ENCODE measurements at places on chromosomes 2 and 18.
A peak's percentile ranks its signal among the peaks of the same experiment; 100 is the strongest.

DNA sequence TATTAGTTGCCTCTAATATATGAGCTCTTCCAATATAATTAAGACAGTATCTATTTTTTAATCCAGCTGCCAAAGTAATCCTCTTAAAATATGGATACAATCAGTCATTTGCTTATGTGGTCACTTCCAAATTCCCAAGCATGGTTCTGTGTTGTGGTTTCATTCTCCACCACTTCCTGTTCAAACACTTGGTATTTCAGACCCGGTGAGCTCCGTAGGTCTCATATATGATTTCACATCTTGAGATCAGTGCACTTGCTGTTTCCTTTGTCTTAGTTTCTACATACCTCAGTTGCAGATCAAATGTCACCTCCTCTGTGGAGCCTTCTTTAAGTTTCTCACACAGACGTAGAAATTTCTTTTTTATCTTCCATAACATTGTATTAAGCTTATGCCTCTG lies 254.2 kb downstream of the KCNS3 start:
- H3K4me3 ChIP-seq = no peak overlapping the region
- no peak for DNase-seq
- H3K27ac ChIP-seq = no peak overlapping the region
- no peaks in the 10 kb centered on the region for H3K4me1 ChIP-seq
- no peaks in the 10 kb centered on the region for H3K36me3 ChIP-seq

DNA sequence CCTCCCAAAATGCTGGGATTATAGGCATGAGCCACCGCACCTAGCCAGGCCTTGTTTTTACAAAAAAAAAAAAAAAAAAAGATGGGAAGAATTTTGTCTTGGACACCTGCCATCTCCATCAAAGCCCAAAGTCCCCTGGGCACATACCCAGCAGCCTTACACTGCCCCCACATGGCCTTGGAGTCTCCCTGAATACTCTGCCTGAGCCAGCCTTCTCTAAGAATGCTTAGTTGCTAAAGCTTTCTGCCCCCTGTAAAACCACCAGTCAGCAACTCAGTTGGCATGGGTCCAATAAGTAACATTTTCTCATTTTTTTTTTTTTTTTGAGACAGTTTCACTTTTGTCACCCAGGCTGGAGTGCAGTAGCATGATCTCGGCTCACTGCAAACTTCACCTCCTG lies 40.6 kb downstream of the SPC25 start:
- no peak overlapping the region for H3K27ac ChIP-seq
- DNase-seq = no peak
- no peak overlapping the region for H3K4me3 ChIP-seq
- no peaks in the 10 kb centered on the region for H3K36me3 ChIP-seq

DNA sequence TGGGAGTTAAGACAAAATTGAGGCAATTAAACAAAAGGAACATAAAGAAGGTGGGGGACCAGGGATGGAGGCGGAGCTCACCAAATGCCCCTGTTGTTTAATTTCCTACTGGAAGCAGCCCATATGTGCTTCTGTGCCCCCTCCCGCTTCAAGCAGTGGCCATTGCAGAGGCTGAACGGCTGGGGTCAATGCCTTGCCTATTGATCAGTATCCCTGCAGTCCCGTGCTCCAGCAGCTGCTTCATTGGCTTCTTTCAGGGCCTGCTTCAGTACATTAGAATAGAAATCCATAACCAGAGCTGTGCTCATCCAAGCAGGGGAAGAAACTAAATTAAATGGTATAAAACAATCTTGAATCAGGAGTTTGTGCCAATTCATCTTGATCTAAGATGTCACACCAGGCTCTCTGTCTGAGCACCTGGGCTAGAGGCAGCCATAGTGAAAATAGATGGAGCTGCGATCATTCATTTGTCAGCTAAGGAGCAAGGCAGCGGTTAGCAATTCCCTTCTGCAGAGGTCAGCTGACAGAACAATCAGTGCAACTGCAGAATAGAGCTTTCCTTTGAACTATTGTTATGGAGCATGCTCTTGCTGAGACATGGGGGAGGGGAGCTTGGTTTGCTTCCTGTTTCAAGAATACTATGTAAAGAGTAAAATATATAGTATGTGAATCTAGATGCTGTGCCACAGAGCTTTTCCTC lies 222.4 kb downstream of the WDR7 start:
- H3K4me3 ChIP-seq = no peak overlapping the region
- H3K27ac ChIP-seq = no peak overlapping the region
- no peaks in the 10 kb centered on the region for H3K27me3 ChIP-seq

DNA sequence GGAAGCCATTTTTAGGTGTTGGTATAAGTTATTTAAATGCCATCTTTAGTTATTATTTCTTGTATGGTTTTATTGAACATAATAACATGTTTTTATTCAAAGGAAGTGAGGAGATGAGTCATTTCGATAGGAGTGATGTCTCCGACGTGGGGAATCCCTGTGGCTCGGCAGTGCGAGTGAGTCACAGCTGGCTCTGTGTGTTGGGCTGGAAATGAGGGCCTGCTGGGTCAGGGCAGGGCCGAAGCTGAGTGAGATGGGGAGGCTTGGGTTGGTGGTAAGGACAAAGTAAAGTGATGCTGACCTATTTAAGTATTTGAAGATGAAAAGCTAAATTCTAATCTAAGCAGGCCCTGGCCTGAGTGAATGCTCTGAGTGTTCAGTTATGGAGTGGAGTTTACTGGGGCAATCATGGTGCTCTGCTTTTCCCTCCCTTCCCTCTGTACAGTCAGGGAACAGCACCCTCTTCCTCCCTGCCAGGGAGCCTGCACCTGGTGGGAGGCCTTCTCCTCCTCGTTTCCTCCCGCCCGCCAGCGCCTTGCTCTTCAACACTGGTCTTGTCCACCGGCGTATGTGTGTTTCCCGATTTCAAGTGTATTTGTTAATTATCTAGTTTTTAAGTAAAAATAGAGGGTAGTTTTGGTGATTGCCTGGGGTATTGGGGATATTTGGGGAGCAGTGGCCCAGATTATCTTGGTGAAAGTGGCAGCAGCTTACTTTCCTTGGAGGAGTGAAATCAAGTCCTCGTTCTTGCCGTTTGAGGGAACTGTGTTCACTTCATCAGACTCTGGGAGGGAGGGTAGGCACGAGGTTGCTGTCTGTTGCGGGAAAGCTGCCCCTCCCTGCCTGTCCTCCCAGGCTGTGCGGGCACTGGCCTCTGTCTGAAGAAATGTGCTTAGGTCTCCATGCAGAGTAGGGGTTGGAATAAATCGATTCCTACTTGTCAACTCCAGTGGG lies 157.0 kb downstream of the LDLRAD4 start:
- H3K4me1 ChIP-seq = peaks cover 6% of the 10 kb centered on the region
- no peaks in the 10 kb centered on the region for H3K36me3 ChIP-seq
- peak; percentile 85 for DNase-seq
- H3K27me3 ChIP-seq = peaks cover 3% of the 10 kb centered on the region
- H3K4me3 ChIP-seq = no peak overlapping the region
- no peak overlapping the region for H3K27ac ChIP-seq

DNA sequence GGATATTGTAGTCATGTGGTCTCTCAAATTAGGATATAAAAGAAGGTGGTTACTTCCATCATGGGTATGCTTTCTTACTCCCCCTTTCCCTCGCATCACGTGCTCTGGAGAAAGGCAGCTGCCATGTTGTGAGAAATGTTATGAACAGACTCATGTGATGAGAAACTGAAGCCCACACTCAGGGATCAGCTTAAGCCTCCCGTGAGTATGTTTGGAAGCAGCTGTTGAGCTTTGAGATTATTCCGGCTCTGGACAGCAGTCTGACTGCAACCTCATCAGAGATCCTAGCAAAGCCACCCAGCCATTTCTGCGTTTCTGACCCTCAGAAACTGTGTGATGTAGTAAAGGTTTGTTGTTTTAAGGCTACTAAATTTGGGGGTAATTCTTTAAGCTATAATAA lies 700.1 kb downstream of the ADCYAP1 start:
- H3K27ac ChIP-seq = no peak overlapping the region
- no peak overlapping the region for H3K4me3 ChIP-seq
- no peak for DNase-seq

Measured in RWPE2 (cell line).